KBM-7 (cell line): ENCODE measurements at places on chromosomes 5 and 9.

DNA sequence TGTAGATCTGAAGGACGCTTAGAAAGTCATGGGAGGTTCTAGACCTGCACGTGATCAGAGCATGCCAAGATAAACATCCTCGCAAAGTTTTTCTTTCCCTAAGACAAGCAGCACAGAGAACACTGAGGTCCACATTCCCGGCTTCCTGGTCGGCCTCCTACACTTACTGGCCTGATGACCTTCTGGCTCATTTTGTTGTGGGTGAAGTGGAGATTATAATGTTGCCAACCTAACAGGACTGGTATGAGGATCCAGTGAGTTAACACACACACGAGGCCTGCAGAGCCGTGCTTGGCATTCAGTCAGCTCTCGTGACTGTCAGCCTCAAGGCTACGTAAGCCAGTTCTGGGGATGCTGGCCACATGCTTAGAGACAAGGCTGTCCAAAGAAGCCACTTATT lies 186.0 kb downstream of the TENT4A start:
- no peak for DNase-seq

DNA sequence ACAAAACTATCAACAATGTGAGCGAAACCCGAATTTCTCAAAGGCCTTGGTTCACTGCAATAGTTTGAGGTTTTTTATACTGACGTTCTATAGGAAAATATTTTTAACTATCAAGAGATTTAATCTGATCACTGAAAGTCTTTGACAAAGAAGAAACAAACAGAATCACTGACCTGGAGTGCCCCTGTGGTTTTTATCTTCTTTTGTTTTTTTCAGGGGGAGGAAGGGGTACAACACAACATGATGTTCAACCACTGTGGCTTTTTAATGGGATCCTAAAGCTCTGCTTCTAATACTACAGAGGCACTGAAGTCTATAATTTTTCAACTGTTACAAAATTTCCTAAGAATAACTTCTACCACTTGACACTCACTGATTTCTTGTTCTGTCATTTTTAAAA lies 185.9 kb downstream of the AP3B1 start:
- DNase-seq, result no peak

DNA sequence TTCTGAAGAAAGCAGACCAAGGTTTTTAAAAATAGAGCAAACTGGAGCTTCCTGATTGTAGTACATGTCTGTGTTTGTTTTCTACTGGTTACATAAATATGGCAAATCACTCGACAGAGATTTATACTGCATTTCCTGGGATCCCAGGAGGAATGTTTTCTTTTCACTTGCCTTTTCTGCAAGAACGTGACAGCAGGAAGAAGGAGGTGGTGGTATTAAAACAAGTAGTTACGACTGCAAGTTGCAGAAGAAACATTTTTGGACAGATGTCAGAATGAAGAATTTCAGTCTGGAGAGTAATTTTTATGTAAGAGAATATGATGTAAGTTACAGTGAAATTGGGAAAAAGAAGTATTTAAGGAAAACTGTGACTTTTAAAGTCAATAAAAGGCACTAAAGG lies 253.7 kb upstream of the NFIL3 start:
- DNase-seq, result no peak

DNA sequence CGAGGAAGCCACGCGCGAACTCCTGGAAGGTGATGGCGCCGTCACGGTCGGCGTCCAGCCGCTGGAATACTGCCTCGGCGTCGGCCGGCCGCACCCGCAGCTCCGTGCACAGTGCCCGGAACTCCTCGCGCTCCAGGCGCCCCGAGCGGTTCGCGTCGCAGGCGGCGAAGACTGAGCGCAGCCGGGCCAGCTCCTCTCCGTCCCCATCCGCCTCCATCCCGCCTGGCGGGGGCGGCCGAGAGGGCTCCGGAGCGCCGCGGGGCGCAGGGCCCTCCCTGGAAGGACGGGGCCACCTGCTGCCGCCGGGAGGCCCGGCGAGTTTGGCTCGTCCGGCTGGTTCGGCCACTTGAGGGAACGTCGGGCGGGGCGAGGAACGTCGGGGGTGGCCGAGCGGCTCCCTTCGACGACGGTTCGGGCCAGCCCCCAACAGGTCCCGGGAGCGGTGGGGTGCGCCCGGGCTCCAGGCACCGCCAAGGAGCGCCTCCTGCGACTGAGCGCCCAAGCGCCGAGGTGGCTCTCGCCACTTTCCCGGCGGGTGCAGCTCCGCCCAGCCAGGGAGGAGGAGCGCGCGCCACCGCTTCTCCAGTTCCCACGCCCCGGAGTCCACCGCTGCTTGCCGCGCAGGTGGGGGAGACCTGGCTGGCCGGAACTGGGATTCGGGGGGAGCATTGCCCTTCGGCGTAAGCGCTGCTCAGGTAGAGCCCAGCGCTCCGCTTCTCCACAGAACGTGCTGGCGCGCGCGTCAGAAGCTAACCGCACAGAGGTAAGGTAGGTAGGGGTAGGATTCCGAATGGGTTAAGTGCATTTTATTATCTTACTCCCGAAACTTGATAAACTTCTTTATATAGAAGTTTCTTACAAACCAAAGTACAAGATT lies at the start of gene RASEF:
Gene RASEF, minus strand, starts transcription at position 492 of the 877 bp plus-strand sequence. Its CDS starts 275 bp downstream, at position 217.
- no peak for DNase-seq

DNA sequence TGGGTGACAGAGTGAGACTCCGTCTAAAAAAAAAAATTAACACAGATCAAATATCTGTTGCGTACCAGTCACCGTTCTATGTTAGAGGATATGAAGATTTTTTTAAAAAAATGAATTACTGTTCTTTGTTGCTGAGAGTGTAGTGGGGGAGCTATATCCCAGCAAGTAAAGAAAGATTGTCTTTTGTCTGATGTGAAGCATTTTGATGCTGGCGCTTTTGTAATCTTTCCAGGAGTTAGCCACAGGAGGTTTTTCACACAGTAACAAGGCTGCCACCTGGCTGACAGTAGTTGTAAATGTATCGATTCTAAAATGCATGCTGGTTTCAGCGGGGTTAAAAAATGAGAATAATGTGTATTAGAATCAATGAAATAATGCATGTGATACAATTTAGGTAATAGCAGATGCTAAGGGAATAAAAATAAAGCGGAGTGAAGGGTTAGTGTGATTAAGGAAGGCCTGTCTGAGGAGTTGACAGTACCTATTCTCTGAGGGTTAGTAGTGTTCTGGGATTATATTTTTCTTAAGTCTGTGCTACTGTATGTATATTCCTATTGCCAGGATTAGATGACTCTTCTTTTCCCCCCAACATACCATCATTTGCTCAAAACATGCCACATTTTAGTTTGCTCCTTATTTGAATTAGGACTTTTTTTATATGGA lies 3.4 kb downstream of the LMNB1 start:
- peak; percentile 83 for DNase-seq

DNA sequence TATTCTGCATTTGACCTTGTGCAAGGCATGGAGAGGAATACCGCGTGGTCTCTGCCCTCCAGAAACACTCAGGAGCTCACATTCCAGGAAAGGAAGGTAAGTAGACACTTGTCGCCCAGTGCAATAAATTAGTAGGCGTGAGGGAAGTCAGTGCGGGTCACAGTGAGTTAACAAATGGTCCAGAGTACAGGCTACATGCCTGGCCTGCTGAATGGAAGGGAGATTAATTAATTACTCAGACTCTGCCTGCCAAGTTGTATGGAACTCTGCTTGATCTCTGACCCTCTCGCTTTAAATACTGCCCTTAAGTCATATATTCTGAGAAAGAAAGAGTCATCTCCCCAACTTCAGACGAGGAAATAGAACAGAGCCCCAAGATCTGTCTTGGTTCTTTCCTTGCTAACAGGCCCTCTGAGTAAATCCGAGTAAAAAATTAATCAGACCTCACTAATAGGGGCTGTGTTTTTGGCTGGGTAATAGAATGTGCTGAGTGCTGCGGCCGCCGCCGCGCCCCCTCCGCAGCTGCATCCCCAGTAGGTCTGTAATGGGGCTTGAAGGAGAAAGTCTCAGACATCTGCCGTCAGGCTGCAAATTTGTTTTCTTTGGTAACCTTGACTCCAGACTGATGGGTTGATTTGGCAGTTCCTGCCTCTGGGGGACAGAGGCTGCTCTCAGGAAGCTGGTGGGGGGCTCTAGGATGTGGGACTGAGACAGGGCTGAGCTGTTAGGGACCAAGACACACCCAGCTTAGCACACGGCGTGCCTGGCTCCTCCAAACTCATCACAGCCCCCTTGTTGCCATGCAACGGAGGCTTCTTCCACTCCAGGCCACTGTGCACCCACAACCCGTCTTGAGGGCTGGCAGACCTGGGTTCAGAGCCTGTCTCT lies 144.4 kb downstream of the NSG2 start:
- DNase-seq, result no peak

GRCh38 chr5:40991168-40991980 lies 79.8 kb downstream of the MROH2B start:
- no peak for DNase-seq

- DNase-seq, result no peak
These were observed 2.3 kb downstream of the NTRK2 start for GRCh38 chr9:84671586-84672521.

- no peak for DNase-seq
These were observed 12.9 kb downstream of the OR2V2 start for GRCh38 chr5:181160152-181160754.

DNA sequence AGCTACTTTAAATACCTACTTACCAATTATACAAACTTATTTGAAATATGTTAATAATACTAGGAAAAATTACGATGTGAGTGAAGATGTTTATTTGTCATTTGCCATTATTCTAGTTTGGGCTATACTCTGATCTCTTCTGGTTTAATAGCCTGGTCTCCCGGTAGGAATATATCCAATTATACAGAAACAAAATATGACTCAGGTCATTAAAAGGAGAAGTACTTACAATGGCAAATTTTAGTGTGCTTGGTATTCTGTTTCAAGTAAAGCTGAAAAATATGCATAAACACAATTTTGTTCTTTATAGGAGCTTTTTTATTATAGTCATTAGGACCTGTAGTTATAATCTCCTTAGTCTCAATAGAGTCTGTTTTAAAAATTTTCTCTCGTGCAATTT lies 176.8 kb downstream of the SLCO4C1 start:
- peak; percentile 8 for DNase-seq

- no peak for DNase-seq
These were observed 152.9 kb upstream of the PITX1 start for GRCh38 chr5:135186662-135187522.

- no peak for DNase-seq
These were observed 16.6 kb upstream of the KIF12 start for GRCh38 chr9:114115654-114116125.

- DNase-seq, result no peak
These were observed 25.1 kb downstream of the PAPPA start for GRCh38 chr9:116178481-116179211.

- DNase-seq, result no peak
These were observed 10.5 kb upstream of the EPB41L4B start for GRCh38 chr9:109331353-109331752.

DNA sequence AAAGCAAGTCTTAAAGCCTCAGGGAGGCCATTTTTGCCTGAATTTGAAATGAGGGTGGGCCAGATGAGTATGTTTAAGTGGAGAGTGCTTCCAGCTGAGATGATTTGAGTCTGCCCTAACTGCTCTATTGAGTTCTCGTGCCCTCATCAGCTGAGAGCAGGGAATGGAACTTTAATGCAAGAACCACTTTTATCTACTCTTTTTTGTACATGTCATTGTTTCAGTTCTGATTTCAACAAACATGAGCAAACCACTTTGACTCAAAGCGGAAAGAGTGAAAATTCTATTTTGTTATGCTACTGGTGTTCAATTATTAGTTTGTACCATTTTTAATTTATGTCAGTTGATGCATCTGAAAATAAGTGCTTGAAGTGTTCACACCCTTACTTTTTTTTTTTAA lies 35.8 kb downstream of the DCAF10 start:
- DNase-seq, result no peak

DNA sequence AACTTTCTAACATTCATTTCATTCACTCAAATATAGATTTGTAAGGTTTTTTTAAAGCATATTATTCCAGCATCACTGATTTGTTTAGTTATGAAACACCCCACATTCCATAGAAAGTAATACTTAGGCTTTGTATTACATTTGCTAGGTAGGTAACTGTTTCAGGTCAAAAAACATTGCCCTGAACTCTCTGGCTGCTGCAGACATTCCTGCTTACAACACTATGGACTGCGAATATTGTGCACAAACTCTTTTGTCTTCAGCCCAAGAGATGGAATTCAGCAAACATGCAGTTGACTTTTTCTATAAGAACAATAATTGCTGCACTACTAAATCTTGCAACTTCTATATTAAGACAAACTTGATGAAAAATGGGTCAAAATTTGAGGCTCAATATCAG lies 301.0 kb downstream of the ARL15 start:
- no peak for DNase-seq
